ENCODE measurements at places on chromosomes 12 and 14. TPM values are rescaled to one million over a fixed set of nuclear protein-coding genes. Genes with fewer than 3 reads are reported as not detected.

The SMOC1 gene
- 25.5 TPM for total RNA-seq

The LALBA gene
- not detected for total RNA-seq

The PPM1H gene
- total RNA-seq, result 6.0 TPM

The CRIP2 gene
- total RNA-seq, result 172 TPM

The LTBR gene
- total RNA-seq, result 248 TPM

The NRL gene
- total RNA-seq, result 0.65 TPM

The CNPY2 gene
- 128 TPM for total RNA-seq

The TMTC1 gene
- 0.06 TPM for total RNA-seq

The HOXC6 gene
- total RNA-seq, result 3.5 TPM

The RERG gene
- 0.18 TPM for total RNA-seq

The PPP4R4 gene
- total RNA-seq, result 0.33 TPM

The TGM1 gene
- 0.74 TPM for total RNA-seq

The PTPN11 gene
- total RNA-seq, result 52.3 TPM

The LRP1-AS gene
- not detected for total RNA-seq

The KIF26A gene
- 4.2 TPM for total RNA-seq
